ENCODE measurements at places on chromosomes 7 and 10. TPM values are rescaled to one million over a fixed set of nuclear protein-coding genes. Genes with fewer than 3 reads are reported as not detected.

The IMMP2L gene
- 26.6 TPM for total RNA-seq

DNA sequence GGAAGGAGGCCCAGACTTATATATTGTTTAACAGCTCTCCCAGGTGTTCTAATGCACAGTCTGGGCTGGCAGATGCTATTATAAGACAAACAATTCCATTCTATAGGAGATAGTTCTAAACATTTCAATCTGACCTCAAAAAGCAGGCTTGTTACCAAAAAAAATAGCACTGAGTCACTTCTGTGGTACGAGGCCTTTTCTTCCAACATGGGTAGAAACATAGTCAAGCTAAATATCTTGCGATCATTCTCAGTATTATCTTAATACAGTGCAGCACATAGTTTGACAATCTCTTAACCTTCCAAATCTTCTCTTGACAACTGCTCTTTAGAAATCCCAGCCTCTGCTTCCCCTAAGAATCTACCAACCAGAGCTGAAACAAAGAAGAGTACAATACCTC lies 46.6 kb upstream of the MKX start:
- H3K4me3 ChIP-seq: no peak overlapping the region
- H3K36me3 ChIP-seq: no peaks in the 10 kb centered on the region
- no peak for DNase-seq
- H3K4me1 ChIP-seq: no peaks in the 10 kb centered on the region

The UNCX gene
- total RNA-seq: not detected

DNA sequence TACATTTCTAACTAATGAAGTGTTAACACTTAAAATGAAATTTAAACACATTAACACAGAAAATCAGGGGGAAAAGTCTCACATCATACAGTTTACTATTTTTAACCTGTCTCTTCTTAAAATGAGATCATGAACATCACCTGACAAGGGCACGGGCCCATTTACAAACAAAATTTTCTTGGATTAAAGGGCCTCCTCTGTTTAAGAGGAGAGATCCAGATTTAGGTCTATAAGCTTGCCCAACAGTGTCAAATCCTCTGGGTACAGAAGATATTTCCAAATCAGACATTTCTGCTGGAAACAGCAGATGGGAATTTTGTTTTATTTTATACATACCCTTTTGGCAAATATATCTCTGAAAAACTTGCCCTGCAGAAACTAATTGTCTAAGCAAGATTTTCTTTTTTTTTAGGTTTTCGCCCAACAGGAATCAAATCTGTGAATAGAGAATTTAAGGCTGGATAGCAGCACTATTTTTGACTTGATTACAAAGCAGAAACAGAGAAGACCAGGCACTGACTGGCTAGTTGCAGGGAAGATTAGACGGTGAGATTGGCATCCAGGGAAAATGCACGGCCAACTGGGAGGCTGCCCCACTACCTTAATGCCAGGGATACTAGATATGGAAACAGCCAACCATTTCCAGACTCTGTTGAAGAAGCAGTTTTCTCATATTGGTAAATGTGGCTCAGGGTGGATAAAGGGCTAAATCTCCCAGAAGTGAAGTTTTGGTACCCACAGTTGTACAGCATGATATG lies 173.4 kb downstream of the LRRN3 start:
- no peak overlapping the region for H3K27ac ChIP-seq
- H3K27me3 ChIP-seq: no peaks in the 10 kb centered on the region
- no peak for DNase-seq
- peaks cover 3% of the 10 kb centered on the region for H3K36me3 ChIP-seq
- no peaks in the 10 kb centered on the region for H3K4me1 ChIP-seq
- H3K4me3 ChIP-seq: no peak overlapping the region

The CLRN3 gene
- not detected for total RNA-seq

- H3K4me3 ChIP-seq: no peak overlapping the region
- H3K4me1 ChIP-seq: no peaks in the 10 kb centered on the region
- no peaks in the 10 kb centered on the region for H3K36me3 ChIP-seq
- H3K27ac ChIP-seq: no peak overlapping the region
- DNase-seq: no peak
These were observed 16.5 kb upstream of the ANK3 start for GRCh38 chr10:60406182-60406581.

GRCh38 chr10:87094373-87095235 lies at the start of the genes GLUD1 and SHLD2:
Gene GLUD1, minus strand, starts transcription at chr10:87094843. Its CDS starts 74 bp downstream, at chr10:87094769.
Gene SHLD2, plus strand, starts transcription at chr10:87095206. Its CDS starts 56,149 bp downstream, at chr10:87151355.
- peak within 1 kb of the TSS; percentile 92 for H3K27ac ChIP-seq
- DNase-seq: peak; percentile 93
- peaks cover 27% of the 10 kb centered on the region for H3K36me3 ChIP-seq
- H3K27me3 ChIP-seq: no peaks in the 10 kb centered on the region
- H3K4me3 ChIP-seq: peak within 1 kb of the TSS; percentile 96

GRCh38 chr7:155166673-155167370 lies 96.7 kb downstream of the HTR5A start:
- peaks cover 8% of the 10 kb centered on the region for H3K27me3 ChIP-seq
- no peak for DNase-seq
- H3K36me3 ChIP-seq: no peaks in the 10 kb centered on the region
- H3K4me1 ChIP-seq: no peaks in the 10 kb centered on the region
- H3K27ac ChIP-seq: no peak overlapping the region

DNA sequence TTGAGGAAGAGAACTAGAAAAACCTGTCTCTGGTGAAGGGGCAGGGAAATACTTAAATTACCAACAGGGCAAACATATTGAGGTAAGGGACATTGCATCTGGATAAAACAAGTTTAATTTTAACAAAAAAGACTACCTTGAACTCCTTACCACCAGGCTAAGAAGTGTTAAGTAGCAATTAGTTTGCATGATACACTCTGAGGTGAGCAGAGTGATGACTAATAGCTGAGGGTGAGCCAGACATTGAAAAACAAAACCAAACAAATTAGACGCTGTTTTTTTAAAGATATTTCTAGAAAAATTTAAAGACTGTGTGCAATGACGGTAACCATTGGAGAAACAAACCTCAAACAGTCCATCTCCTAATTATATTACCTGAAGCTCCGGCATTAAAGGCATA lies 105.9 kb downstream of the ANKRD7 start:
- no peak overlapping the region for H3K4me3 ChIP-seq
- H3K4me1 ChIP-seq: no peaks in the 10 kb centered on the region
- no peaks in the 10 kb centered on the region for H3K36me3 ChIP-seq
- DNase-seq: no peak
- peaks cover 4% of the 10 kb centered on the region for H3K27me3 ChIP-seq

The TMEM229A gene
- total RNA-seq: not detected

- no peak overlapping the region for H3K4me3 ChIP-seq
- no peaks in the 10 kb centered on the region for H3K4me1 ChIP-seq
- DNase-seq: no peak
- peaks cover 2% of the 10 kb centered on the region for H3K27me3 ChIP-seq
These were observed 80.4 kb upstream of the CDK6 start for GRCh38 chr7:92916770-92917224.

- H3K4me3 ChIP-seq: no peak overlapping the region
- H3K27me3 ChIP-seq: no peaks in the 10 kb centered on the region
- H3K4me1 ChIP-seq: peaks cover 42% of the 10 kb centered on the region
- H3K27ac ChIP-seq: peak overlapping the region; percentile 46
- DNase-seq: no peak
- H3K36me3 ChIP-seq: peaks cover 73% of the 10 kb centered on the region
These were observed 4.6 kb downstream of the UFSP1 start for GRCh38 chr7:100884736-100885439.

DNA sequence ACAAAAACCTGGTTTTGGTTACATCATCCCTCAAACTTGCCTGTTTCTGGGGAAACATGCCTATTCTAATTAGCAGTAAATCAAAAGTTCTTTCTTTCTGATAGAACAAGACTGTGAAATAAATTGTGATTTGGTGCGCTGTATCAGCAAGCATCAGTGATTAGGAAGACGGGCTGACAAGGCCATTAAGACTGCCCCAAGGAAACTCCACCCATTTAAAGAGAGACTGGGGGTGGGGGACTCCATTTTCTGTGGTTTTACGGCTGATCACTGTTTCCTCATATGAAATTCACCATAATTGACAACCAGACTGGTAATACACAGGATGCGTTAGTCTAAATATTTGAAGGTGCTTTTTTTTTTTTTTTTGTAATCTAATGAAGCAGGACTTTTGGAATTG lies 68.7 kb downstream of the MBL2 start:
- H3K4me3 ChIP-seq: no peak overlapping the region
- no peaks in the 10 kb centered on the region for H3K36me3 ChIP-seq
- no peak for DNase-seq
- no peak overlapping the region for H3K27ac ChIP-seq
- no peaks in the 10 kb centered on the region for H3K27me3 ChIP-seq

DNA sequence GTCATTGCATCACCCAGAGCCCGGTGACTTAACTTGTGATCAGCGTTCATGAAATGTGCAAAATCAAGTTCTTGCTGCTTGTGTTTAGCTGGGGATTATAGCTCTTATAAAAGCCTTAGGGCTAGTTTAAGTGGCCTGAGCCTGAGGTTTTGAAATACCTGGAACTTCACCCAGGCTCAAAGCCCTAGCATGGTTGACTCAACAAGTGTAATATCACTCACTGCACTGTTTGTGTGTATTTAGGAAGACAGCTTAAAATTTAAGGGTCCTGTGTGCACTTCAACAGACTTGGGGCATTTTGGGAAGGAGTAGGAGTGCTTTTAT lies 489.5 kb downstream of the GATA3 start:
- DNase-seq: no peak
- no peak overlapping the region for H3K27ac ChIP-seq
- no peaks in the 10 kb centered on the region for H3K36me3 ChIP-seq
- H3K4me1 ChIP-seq: peaks cover 14% of the 10 kb centered on the region
- H3K27me3 ChIP-seq: no peaks in the 10 kb centered on the region
- no peak overlapping the region for H3K4me3 ChIP-seq

DNA sequence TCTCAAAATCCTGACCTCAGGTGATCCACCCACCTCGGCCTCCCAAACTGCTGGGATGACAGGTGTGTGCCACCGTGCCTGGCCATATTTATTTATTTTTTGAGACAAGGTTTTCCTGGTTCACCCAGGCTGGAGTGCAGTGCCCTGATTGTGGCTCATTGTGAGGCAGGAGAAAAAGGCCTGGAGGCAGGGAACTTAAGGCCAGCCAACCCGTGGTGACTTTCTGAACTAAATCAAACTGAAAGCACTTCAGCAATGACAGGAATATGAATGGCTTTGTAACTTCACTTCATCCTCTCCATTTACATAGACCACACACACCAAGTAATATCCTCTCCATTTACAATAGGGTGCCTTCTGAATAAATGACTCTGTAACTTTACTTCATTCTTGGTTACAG lies 124.4 kb downstream of the CCDC3 start:
- H3K4me1 ChIP-seq: no peaks in the 10 kb centered on the region
- H3K27ac ChIP-seq: no peak overlapping the region
- H3K4me3 ChIP-seq: no peak overlapping the region
- DNase-seq: no peak
- H3K27me3 ChIP-seq: no peaks in the 10 kb centered on the region
- H3K36me3 ChIP-seq: no peaks in the 10 kb centered on the region

The PUS7 gene
- total RNA-seq: 14.6 TPM

- no peak overlapping the region for H3K27ac ChIP-seq
- peaks cover 2% of the 10 kb centered on the region for H3K36me3 ChIP-seq
- H3K4me1 ChIP-seq: peaks cover 51% of the 10 kb centered on the region
These were observed 14.5 kb downstream of the PSAP start for GRCh38 chr10:71836596-71836974.

DNA sequence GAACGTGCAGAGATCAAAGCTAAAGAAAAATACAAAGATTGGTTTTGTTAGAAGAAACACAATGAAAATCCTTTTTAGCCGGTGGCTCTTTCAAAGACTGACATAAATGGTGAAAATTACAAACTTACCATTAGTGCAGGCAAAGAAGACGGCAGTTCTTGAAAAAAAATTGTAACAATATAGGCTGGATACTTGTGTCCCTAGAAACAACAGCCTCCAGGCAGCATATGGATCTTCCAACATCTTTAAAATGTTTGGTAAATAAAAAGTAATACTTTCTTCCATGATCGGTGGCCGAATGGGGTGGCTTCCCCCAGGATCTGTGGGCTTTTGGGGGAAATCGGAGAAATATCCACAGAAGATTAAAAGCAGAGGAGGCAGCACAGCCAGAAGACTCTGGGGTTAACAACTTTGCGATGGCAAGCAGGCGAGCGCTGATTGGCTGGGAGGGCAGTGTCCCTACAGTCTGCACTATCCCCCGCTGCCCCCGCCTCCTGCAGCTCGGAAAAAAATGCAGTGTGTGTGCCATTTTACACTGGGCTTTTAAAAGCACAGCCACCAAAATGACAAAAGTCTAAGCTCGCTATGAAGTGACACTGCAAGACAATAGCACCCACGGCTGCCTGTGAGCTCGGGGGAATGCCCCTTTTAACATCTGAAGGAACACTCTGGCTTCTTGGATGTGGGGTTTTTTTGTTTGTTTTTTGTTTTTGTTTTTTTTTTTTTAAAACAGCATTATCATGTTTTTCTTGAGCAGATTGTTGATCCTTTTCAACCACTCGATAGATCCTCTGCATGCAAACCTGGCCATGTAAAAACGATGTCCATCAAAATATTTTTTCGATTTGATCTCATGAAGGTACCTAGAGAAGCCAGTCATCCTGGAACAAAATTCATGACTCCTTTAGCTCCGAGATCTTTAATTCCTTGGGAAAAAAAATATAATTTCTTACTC lies 31.7 kb upstream of the EPC1 start:
- peaks cover 13% of the 10 kb centered on the region for H3K4me1 ChIP-seq
- no peaks in the 10 kb centered on the region for H3K36me3 ChIP-seq
- no peak overlapping the region for H3K4me3 ChIP-seq
- peak; percentile 97 for DNase-seq
- H3K27ac ChIP-seq: no peak overlapping the region

DNA sequence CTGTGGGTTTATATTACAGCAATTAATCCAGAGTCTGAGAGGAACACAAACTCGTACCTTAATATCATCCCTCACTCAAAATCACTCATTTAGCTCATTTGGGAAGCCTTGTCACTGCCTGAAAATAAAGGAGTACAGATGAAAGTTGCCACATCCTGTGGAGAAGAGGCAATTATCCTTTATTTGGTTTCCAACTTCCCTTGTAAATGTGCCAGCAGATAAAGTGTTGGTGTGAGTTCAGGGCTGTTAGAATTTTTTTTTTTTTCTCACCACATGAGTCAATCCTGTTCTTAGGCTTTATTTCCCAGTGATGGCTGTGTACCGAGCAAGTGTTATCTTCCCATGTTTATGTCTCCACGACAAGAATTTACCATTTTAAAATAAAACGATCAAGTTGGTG lies 99.0 kb upstream of the SMIM30 start:
- no peak overlapping the region for H3K27ac ChIP-seq
- no peaks in the 10 kb centered on the region for H3K4me1 ChIP-seq
- H3K36me3 ChIP-seq: no peaks in the 10 kb centered on the region
- no peak overlapping the region for H3K4me3 ChIP-seq

DNA sequence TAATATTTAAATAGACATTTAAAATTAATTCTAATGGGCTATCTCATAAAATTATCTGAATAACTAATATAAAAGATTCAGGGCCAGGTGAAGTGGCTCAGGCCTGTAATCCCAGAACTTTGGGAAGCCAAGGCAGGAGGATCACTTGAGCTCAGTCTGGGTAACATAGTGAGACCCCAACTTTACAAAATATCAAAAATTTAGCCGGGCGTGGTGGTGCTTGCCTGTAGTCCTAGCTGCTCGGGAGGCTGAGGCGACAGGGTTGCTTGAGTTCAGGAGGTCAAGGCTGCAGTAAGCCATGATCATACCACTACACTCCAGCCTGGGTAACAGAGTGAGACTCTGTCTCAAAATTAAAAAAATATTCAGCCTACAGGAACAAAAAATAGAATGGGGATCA lies 12.5 kb downstream of the NOBOX start:
- no peaks in the 10 kb centered on the region for H3K27me3 ChIP-seq
- no peak overlapping the region for H3K4me3 ChIP-seq
- no peak for DNase-seq
- no peaks in the 10 kb centered on the region for H3K36me3 ChIP-seq
- no peak overlapping the region for H3K27ac ChIP-seq
- peaks cover 6% of the 10 kb centered on the region for H3K4me1 ChIP-seq

GRCh38 chr7:116689790-116690259 lies 17.8 kb downstream of the MET start:
- DNase-seq: no peak
- H3K4me3 ChIP-seq: no peak overlapping the region
- no peaks in the 10 kb centered on the region for H3K36me3 ChIP-seq

All from activated naive CD4-positive, alpha-beta T cell treated with anti-CD3 and anti-CD28 coated beads for 36 hours (primary cell).